ENCODE measurements at places on chromosomes 3 and 15. TPM values are rescaled to one million over a fixed set of nuclear protein-coding genes. Genes with fewer than 3 reads are reported as not detected.

PIERCE2 gene
- 2.7 TPM for total RNA-seq

SERINC4 gene
- not detected for total RNA-seq

IQCF6 gene
- total RNA-seq = not detected

RTP3 gene
- not detected for total RNA-seq

All from chondrocyte (in vitro differentiated cells).